Smooth muscle cell of trachea (primary cell): ENCODE measurements at places on chromosomes 12 and 14. TPM values are rescaled to one million over a fixed set of nuclear protein-coding genes. Genes with fewer than 3 reads are reported as not detected.

The DHRS2 gene
- total RNA-seq = 0.33 TPM in 1 of 2 replicates, not detected in the other

The CCDC198 gene
- not detected in 2 replicates for total RNA-seq

The OR9K2 gene
- not detected in 2 replicates for total RNA-seq

The ZC2HC1C gene
- 1.2 and 2.5 TPM in 2 replicates for total RNA-seq

The DNAH10 gene
- 0.15 and 0.17 TPM in 2 replicates for total RNA-seq

The TTC6 gene
- under 0.01 and 0.15 TPM in 2 replicates for total RNA-seq

The DBX2 gene
- total RNA-seq = not detected in 2 replicates

The GPR132 gene
- 0.15 and 0.33 TPM in 2 replicates for total RNA-seq

The ITGB7 gene
- total RNA-seq = 0.44 and 1.2 TPM in 2 replicates

The KRT4 gene
- total RNA-seq = not detected in 2 replicates

The CEBPE gene
- total RNA-seq = not detected in 2 replicates

The PLEKHH1 gene
- total RNA-seq = 0.15 and 0.17 TPM in 2 replicates

The PTPN21 gene
- total RNA-seq = 10.3 and 14.8 TPM in 2 replicates

The ANO2 gene
- 0.44 TPM in 1 of 2 replicates, not detected in the other for total RNA-seq

The TSFM gene
- 17.2 and 20.5 TPM in 2 replicates for total RNA-seq
